WTC11 (cell line): ENCODE measurements at places on chromosomes 1 and 21.

- no peak for DNase-seq
Observed at GRCh38 chr1:36664571-36665287, 182.0 kb upstream of the CSF3R start.

GRCh38 chr1:207828046-207828445, 76.2 kb downstream of the CD46 start:
- no peak for DNase-seq

DNA sequence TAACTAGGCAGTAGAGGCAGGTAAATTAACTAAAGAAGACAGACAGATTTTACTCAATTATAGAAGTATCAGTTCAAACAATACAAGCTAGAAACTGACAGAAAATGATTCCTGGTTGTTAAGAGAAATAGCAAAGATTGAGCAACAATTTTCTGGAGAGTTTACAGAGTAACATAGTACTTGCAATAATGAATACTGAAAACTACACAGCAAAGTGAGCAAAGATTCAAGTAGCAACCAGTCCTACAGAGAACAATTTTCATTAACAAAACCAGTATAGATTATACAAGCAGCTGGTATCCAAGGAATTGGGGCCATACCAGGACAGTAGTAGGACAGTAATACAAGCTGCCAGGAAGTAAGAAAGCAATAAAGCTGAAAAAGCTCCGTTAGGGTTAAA, 37.6 kb downstream of the EYA3 start:
- no peak for DNase-seq

DNA sequence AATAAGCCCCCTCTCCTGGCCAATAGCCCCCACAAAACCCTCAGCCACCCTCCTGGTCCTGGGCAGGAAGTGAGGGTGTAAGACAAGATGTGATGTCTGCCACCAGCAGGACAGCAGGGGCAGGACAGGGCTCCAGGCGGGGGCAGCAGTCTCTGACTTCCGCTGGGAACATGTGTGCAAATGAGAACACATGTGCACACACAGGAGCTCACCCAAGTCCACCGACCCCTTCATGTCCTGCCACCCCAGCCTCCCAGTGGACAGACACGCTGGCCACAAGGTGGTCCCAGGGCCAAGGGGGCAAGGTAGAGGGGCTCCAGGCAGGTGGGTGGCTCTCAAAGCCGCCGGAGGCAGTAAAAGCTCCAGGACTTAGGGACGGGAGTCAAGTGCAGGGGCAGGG, 60.1 kb downstream of the KCNAB2 start:
- no peak for DNase-seq

DNA sequence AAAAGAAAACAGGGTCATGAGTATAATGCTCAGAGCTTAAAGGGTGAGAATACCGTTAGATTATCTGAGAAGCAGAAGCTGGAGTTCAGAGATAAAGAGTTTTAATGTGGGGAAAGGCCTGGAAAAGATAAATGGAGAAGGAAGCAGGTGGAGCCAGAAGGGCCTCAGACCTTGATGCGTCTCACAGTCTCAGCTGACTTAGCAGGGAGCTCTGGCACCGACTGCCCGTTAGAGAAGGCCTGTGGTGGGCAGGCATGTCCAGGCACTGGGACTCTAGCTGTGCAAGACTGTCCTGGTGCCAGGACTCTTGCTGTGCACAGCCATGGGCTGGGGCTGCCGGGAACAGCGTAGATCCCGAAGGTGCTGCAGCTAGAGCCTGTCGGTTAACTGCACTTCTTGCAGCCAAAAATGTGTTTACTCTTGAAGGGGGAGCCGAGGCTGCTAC, 3.8 kb upstream of the SLAMF9 start:
- no peak for DNase-seq

GRCh38 chr1:32485554-32486255, 20.8 kb downstream of the ZBTB8B start:
- DNase-seq, result no peak

DNA sequence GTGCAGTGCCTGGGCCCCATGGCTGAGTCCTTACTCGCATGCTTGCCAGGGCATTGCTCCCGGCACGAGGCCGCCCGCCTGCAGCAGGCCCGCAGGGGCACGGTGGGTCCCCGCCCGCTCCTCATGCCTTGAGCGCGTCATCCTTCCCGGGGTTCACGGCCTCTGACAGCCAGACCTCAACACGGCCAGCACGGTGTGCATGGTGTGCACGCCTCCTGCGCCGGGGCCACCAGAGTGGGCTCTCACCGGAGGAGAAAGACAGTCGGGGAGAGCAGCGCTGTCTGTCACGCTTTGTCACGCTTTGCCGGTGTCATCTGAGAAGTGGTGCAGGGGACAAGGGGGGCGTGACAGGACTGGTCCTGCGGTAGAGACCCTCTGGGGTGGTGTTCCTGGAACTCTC, 11.9 kb upstream of the COL18A1 start:
- no peak for DNase-seq

GRCh38 chr1:152160576-152160975, 1.5 kb upstream of the RPTN start:
- DNase-seq, result no peak
